ENCODE measurements at places on chromosomes 5 and 9.

GRCh38 chr5:2148312-2149194 lies 265.8 kb upstream of the IRX4 start:
- no peak for DNase-seq

- DNase-seq, result no peak
Measured at GRCh38 chr5:129506086-129506485, 46.0 kb downstream of the ADAMTS19 start.

DNA sequence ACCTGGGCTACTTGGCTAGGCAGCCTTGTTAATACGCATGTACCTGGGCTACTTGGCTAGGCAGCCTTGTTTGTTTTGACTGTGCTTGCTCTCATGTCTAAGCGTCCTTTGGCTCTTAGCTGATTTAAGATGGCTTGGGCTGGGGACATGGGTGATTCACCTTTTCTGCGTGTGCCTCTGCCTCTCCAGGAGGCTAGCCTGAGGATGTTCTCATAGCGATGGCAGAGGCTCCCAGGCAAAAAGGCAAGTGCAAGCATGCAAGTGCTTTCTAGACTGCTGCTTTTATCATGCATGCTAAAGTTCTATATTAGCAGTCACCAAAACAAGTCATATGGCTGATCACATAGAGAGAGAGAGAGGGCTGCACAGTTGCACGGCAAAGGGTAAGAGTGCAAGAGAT lies 300.5 kb downstream of the IRX1 start:
- no peak for DNase-seq

DNA sequence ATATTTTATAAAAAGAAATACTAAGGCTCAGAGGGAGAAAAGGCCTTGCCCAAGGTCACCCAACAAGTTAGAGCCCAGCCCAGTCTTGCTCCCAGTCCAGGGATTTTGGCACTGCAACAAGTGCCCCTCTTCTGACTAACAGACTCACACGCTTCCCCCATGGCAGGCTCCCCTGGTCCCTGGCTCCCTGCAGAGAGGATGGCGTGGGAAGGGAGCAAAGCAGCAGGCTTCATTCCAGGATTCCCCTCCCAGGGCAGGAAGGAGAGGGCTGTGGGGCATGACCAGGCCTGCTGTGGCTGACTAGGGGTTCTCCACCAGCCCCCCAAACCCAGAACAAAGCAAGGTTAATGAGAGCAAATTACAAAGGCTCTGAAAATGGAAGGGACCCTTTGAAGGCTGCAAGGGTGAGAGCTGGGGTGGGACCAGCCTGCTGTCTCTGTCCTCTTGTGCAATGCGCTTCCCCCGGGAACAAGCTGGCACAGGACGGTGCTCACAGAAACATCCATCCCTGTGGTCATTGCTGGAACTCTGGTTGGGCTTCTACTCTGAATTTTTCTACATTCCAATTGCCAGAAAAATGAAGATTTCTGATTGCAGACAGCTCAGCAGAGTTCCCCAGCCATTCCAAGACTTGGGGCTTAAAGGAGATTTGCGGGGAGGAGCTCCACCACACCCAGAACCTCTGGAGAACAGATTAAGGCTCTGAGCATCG lies 37.1 kb upstream of the FAT2 start:
- DNase-seq, result peak; percentile 71

- DNase-seq, result no peak
Measured at GRCh38 chr5:55926476-55926875, 68.3 kb downstream of the IL6ST start.

Data from AG08395 (cell line).